Suppressor macrophage treated with lipopolysaccharide for 4 hours (primary cell): ENCODE measurements at places on chromosomes 4 and X.

DNA sequence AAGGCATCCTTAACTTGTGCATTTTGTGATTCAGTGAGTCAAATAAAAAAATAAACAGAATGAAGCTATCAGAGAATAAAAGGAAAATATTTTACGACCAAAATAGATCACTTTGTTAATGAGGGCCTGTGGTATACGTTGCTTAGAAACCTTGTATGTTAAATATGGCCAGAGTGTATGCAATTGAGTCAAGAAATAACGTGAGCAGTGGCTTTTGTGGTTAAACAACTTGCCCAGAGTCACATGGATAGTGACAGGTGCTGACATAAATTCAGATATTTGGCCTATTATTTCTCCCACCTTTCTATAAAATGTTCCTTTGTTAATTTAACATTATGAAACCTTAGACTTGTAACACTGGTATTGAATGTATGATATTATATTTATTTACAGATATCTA, 393.4 kb downstream of the PABPC4L start:
- DNase-seq, result no peak

DNA sequence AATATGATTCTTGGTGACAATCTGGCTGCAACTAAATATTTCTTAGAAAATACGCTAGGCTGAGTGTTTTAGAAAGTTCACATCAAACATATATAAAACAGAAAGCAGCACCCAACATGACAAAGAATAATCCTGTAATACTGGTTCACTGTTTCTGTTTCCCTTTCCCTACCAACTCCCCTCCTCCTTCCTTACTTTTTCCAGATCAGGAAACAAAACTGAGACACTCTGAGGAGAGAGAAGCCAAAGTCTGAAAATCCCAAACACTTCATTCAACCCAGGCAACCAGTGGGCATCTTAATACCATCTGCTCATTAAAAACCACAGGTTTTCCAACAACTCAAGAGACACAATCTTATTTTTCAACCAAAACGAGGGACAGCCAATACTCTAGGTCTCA, 160.4 kb upstream of the MAP3K15 start:
- peak; percentile 67 for DNase-seq

- no peak for DNase-seq
These were observed 16.0 kb downstream of the SULT1E1 start for GRCh38 chr4:69843932-69844331.

DNA sequence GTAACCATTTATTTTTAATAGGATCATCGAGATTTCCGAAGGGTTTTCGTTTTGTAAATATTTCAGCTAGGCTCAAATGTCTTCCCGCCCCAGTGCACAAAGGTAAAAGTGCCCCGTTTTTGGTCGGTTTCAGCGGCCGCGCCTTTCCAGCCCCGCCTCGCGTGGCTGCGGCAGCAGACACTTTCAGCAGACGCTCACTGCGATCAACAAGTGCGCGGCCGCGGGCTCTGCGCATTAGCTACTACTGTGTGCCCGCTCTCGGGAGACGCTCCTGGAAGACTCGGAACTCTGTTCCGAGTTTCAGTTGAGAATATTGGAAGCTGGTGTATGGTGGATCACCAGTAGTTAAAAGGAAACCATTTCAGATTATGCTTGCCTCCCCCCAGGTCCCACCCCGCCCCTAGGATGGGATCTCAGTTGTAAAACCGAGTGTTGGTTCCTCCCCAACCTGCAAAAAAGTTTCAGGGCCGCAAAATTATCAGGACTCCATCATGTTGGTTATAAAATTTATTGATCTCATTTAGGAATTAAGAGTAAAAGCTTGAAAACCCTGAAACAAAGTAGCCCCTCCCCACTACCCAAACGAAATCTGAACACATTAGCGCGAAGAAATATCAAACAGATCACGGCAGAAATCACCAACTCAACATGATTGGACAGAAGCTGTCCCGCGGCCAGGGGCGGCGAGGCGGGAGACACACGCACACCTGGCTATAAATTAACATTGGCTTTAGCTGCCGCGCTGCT, 2.2 kb downstream of the SOX3 start:
- DNase-seq, result no peak

- DNase-seq, result no peak
These were observed 135.6 kb upstream of the TLL1 start for GRCh38 chr4:165737309-165737972.

DNA sequence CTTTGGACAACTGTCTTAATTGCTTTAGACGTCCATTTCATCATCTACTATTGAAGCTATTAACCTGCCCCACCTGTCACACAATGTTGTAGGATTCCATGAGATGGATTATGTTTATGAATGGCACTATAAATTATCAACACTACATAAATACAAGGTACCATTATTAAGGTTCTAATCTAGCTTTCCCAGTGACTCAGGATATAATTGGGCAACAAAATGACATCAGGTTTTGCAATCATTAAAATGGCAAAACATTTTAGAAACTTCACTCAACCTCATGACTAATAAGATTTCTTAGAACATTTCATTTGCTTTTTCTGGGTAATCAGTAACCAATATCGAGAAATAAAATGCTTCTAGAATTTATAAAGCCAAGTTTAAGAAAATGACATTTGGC, 9.2 kb downstream of the HOPX start:
- peak; percentile 72 for DNase-seq

DNA sequence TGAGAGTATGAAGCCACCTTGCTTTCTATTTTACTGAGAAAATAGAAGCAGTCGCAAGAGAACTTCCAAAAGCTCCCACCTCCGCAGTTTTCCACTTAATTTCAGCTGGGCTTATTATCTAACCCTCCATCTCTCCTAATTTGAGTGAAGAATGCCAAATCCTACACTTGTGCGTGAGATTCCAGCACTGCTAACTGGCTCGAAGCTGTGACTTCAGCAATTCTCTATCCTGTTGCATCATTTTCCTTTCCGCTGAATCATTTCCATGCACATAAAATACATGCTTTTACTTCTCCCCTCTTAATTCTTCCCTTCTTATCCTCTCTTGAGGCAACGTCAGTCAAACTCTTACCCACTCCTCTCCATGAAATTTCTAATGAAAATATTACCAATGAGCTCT, 189.5 kb downstream of the GASK1B start:
- DNase-seq, result peak; percentile 52
